ENCODE measurements at places on chromosomes 1 and 21.

DNA sequence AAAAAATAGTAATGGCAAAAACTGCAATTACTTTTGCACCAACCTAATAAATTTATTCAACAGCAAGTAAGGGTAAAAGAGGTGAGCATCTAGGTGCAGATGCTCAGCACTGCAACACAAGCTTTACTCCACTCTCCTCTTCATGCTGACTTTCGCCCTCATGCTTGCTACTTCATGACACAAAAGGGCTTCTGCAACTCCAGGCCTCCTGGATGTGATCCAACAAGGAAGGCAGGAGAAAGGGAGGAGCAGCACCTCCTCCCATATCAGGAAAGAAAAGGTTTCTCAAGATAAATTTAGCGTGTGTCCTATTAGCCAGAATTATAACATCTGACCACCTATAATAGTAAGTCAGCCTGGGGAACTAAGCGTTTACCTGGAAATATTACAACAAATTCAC, 11.6 kb downstream of the SYF2 start:
- DNase-seq: no peak

DNA sequence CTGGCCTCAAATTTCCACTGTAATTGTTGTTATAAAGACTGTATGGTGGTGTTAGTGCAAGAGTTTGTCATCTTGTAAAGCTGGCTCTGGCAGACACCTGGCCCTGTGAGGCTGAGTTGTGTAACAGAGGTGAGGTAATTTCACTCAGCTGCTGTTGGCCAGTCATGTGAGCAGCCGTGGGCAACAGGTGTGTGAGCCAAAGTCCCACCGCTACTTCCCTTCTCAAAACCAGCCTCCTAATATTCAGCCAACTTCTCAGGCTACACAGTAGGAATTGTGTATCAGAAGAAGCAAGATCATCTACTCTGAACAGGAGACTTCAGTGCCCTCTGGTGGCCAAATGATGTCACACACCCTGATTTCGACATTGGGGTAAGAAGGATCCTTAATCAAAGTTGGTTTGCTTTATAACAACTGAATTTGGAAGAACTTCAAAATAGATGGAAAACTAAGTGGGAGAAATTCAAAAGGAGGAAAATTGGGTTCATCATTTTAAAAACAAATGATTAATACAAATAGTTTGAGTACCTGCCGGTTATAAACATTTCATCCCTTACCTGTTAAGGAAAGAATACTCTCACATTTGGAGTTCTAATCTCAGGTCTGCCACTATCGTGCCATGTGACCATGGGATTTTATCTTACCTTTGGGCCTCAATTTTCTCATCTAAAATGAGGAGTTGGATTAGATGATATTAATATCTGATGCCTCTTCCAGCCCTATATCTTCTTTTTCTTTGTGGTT, 2.6 kb upstream of the CREG1 start:
- DNase-seq: peak; percentile 56

- DNase-seq: no peak
These were observed 39.0 kb downstream of the DAB1 start for GRCh38 chr1:57384901-57385300.

- DNase-seq: no peak
These were observed 148.4 kb downstream of the TLR5 start for GRCh38 chr1:222994511-222995235.

DNA sequence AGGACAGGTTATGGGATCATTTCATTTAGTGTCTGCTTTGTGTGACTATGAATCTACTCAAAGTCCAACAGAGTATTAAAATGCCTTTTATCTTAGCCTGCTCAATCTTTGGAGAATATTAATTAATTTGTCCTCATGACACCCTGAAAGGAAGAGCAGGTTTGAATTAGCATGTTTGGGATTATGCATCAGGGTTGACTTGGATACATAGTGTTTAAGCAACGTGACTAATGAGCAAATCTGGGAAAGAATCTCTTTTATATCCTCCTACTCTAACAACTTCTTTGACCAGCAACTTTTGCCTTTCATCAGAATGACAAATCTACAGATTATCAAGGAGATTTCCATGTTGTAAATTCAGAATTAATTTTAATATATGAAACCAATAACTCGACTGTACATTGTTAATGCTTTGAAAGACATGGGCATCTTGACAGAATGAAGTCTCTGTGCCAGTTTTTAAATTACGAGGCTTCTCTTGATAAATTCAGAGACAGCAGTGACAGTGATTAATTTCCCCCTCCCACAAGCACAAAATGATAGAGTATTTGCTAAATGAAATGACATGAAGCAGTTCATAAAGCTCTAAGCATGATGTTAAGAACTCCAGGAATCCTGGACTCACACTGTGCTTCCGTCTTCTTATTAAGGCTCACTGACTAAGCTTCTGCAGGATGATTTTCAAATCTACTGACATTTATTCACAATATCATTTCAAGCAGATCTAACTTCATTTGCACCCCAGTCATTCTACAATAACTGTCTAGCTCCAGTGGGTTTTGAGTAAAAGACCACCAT, 156.5 kb downstream of the PCNX2 start:
- no peak for DNase-seq
